Ureter (tissue), 1 donor: ENCODE measurements at places on chromosomes 3 and 15.

DNA sequence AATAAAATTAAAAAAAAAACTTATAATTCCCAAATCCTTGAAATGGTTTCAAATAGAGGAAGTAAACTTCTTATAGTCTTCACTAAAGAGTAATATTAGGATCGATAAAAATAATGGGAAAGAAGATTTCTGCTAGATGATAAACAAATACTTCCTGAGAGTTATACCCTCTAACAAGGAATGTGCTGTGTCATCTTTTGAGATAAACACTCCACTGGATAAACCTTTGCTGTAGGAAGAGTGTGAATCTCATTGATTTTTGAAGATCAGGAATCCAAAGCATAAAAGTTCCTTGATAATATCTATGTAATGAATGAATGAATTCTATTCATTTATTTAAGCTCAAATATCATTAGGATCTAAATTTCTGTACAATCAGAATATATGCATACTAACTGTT, 161.0 kb upstream of the GBE1 start:
- DNase-seq = no peak

DNA sequence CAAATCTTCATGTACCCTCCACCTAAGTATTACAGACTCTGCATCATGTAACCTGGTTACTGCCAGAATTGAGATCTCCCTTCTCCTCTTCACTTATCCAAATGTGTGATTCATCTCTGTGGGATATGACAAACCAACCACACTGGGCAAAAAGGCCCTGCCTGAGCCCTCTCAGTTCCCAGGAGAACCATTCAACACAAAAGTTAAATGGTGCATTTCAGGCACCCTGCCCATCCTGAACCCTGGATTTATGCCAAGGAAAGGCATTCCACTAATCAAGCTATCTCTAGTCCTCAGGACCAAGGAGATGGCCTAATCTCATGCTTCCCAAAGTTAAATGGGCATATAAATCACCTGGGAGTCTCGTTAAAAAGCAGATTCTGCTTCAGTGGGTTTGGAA, 108.5 kb downstream of the TNIK start:
- DNase-seq = no peak

DNA sequence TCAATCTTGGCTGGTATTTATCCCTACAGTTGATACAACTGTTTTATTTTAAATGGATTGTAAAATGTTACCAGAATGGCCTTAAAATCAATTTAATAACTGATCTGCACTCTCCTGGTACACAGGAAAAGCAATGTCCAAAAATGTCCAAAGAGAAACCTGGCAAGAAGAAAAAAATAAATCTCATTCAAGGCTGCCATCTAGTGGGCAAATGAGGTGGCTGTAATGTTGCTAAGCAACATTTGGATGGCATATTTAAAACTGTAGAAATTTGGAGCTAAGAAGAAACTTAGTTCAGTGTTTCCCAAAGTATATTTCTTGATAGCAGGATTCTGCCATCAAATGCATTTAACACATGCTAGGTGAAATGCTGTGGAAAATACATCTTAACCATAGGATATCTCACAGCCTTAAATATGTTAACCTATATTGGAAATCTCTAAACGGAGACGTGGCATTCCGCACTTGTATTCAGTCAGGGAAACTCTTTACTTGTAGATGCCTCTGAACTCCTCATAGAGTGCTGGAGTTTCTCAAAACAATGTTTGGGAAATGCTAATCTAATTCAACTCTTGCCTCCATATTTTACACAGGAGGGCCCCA, 216.8 kb downstream of the ERC2 start:
- peak; percentile 47 for DNase-seq

DNA sequence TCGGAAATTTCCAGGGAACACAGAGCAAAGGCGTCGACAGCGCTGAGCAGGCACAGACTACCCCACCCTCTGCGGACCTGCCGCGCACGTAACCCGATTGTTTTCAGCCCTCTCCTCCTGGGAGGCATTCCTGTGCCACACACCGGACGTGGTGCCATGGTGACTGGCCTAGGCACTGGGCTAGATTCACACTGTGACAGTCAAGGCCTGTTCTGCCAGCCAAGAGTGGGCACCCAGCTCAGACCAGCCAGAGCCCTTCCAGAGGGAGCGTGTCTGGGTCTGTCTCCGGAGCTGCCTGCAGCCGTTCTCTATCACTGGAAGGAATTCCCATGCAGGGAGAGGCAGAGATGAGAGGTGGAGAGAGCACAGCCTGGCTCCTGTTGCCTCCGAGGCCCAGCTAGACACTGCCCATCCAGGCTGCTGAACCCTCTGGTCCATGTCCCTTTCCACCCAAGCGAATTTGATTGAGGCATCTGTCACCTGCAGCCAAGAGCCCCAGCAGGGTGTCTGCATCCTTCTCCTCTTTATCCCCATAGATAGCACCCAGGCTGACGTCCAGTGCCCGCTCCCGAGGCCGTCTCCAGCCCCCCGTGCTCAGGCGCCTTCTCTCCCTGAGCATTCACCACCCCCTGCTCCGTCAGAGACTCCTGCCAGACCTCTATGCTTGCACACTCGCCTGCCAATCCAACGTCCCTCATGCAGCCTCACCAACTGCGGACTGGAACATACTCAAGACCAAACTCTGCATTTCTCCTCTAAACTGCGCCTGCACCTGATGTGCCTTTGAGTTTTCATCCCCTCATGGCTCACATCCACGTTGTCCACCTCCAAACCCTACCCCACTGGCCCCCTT, 267.5 kb downstream of the OCA2 start:
- DNase-seq = peak; percentile 38

DNA sequence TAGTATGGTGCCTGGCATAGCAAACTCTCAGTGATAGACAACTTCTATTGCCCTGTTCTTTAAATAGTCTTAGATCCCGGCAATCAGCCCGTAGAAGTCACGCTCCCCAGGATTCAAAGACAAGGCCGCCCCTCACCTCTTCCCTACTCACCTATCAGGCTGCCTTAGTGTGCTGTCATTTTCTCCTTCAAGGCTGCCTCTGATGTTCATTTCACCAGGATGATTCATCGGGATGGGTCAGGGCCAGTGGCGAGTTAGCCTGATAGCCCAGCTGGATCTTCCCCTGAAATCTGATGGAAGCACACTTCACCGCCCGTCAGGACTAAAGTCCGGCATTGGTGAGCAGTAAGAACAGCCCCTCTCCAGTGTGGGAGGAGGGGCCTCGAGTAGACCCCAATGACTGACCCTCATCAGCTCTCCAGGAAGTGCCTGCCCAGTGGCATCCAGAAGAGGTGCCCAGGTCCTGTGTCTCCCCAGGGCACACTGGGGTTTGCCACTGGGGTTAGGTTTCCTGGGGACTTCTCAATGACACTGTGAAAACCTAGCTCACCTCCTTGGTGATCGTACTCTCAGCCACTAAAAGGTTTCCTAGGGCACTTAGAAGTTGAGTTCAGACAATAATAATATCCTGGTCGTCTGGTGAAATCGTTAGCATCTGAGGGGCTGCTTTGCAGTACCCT, 37.5 kb downstream of the TPM1 start:
- DNase-seq = no peak

DNA sequence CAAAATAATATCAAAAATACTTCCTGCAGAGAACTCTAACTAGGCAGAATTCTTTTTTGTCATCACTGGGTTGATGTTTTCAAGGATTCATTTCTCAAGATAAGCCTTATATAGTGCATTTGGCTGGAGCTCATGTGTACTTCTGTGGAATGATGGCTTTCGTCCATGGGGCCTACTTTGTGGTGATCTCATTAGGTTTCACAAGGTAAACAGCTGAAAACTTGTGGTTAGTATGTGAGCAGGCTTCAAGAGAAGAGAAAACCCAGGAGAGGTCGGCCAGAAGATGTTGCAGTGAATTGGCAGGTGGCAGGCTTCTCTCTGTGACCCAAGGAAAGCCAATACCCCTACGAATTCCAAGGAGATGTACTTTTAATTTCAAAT, 121.4 kb upstream of the PHLDB2 start:
- DNase-seq = peak; percentile 67

DNA sequence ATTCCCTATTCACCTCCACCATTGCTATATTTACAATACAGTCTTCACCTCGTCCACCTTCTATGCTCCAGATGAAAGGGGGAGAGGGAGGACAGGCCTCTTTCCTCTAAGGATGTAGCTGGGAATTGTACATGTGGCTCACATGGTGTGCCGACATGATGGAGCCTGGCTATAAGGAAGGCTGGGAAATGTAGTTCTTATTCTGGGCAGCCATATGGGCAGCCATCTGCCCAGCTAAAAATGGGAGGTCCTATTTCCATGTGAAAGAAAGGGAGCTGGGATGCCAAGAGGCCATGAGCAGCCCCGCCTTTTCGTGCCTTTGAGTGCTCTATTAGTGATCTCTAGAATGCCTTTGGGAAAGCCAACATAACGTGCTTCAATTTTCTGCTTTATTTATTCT, 27.1 kb upstream of the MGLL start:
- no peak for DNase-seq

GRCh38 chr15:58459045-58459444, 27.3 kb downstream of the LIPC start:
- DNase-seq = no peak

DNA sequence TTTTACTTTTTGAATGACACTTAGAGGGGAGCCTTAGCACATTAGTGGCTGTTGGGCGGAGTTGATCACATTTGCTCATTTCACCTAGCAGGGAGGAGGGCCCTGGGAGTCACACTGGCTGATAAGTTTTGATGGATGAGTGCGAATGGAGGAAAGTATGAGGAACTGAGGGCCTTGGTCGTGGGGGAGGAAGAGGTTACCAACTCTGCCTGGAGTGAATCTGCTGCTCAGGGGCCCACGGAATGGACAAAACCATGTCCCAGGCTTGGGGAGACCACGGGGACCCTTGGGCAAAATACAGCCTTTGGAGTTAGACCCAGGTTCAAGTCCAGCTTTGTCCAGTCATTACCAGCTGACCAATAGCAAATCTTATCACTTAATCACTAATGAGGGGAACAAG, 5.1 kb upstream of the FLNB start:
- DNase-seq = no peak

DNA sequence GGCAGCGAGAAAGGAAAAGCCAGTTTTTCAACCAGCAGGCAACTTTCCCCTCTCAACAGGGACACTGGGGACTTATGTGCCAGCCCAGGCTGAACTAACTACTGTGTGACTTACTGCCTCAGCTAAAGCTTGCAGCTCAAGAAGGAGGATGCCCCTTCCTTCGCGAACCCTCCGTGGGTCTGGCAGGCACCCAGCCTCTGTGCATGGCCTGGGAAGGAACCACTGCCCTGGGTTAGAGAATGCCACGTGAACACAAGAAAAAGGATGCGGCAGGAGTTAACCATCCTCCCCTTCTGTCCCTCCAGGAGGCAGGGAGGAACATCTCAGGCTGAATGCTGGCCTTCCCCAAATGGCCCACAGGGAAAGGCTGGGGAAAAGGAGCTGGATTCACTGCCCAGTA, 29.0 kb downstream of the CHDH start:
- DNase-seq = no peak

- DNase-seq = no peak
Measured at GRCh38 chr15:70133296-70133695, 35.6 kb upstream of the TLE3 start.

- peak; percentile 44 for DNase-seq
Measured at GRCh38 chr3:74614107-74614967, at the start of gene CNTN3. Gene CNTN3, minus strand, starts transcription at chr3:74614659. Its CDS starts 93,547 bp downstream, at chr3:74521112.

GRCh38 chr15:62855085-62855476, 187.5 kb upstream of the TPM1 start:
- DNase-seq = no peak

DNA sequence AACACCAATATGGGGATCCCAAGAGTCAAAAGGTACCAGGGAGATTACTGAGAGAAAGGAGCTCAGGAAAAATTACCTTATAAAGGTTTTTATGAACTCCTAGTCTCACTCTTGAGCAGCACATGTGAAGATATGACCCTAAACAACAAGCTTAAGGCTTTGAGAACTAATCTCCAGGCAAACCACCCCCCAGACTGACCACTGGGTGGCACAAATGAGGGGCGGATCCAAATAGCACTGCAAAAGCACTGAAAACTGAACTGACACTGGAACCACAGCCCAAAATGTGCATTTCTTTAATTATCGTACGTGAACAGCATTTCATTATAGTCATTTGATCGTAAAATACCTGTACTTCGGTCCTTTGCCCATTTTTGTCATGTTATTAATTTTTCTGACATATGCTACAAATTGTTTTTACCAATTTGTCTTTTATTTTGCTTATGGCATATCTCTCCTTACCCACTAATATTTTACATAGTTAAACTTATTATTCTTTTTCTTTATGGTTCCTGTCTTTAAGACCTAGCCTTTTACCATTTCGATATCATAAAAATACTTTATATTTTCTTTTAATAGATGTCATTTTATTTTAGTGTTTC, 31.5 kb upstream of the TFDP2 start:
- no peak for DNase-seq

DNA sequence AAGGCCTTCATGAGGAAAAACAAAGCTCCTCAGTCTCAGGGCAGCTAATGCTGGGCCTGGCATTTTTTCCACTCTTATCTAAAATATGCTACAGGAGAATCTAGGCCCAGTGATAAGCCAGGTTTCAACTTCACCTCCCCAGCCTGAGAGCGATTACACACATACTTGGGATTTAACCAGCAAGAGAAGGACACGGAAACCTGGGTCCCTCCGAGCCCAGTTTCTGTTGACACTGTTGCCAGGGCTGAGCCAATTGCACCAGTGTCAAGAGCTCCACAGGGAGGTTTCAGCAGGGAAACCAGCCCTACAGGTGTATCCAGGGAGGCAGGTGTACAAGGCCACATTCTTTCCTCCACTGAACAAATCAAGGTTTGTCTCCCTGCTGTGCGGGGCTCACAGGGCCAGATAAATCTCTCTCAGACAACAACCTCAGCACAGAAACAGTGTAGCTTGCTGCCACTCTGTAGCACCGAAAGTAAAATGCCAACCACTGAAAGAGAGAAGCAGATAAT, 85.4 kb downstream of the MAGI1 start:
- DNase-seq = peak; percentile 85

GRCh38 chr3:42876940-42877720, 1.5 kb upstream of the CYP8B1 start:
- DNase-seq = no peak

DNA sequence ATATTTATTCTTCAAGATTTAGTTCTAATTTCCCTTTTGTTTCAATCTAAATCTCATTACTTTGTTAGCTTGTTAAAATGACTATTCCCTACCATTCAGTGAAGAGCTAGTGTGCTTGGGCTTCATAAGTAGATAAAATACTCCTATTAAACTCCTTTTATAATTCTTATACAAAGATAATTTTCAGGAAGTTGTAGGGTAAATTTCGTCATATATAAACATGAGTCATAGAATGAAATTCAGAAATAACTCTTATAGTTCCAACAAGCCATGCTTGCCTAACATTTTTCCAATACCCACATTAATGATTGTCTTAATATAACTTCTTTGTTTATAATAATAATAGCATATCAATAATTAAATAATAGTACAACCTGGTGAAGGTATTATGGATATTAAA, 407.3 kb downstream of the NAALADL2 start:
- DNase-seq = no peak

GRCh38 chr15:26365077-26365476, 407.8 kb downstream of the GABRB3 start:
- DNase-seq = no peak

GRCh38 chr3:171284308-171285075, 175.7 kb downstream of the TNIK start:
- peak; percentile 45 for DNase-seq
